ENCODE measurements at places on chromosomes 16 and 17.

DNA sequence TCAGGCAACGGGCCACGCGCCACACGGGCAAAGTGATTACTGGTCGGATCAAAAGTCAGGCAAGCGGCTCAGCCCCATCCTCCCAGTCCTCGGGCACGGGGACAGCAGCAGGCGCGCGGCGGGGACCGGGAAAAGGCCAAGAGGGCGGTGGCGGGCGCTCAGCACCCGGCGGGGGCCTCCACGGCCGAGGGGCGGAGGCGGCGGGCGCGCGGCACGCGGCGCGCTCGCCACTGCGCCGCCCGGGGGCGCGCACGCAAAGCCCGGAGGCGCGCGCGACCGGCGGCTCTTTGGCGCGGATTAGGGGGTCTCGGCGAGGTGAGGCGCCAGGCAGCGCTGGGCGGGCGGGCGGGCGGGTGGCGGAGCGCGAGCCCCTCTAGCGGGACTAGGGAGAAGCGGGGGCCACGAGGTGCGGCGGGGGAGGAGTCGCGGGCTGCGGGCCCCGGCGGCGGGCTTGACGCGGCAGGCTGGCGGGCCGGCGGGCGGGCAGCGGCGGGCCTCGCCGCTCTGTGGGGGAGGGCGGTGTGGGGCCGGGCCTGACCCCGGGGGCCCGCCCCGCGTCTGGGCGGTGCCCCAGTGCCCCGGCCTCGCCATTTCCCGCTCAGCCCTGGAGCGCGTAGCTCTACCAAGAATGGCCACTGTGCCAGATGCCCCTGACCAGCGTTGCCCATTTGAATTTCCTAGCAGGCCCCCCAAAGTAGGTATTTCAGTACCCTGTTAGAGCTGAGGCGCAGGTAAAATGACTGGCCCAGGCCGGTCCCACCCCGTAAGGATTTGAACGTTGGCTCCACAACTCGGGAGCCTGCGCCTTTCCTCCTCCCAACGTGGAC lies at the start of the genes ACACA and TADA2A:
Gene ACACA, minus strand, starts transcription at position 202 of the 827 bp plus-strand sequence. CDS start 537 bp downstream, outside the sequence.
Gene TADA2A, plus strand, starts transcription at position 252 of the 827 bp plus-strand sequence. CDS start 4,480 bp downstream, outside the sequence.
- peak; percentile 61 for DNase-seq

GRCh38 chr17:77783991-77784820 lies 174.3 kb upstream of the TNRC6C start:
- peak; percentile 32 for DNase-seq

GRCh38 chr16:2959206-2959605 lies 4.9 kb upstream of the KREMEN2 start:
- DNase-seq, result no peak

DNA sequence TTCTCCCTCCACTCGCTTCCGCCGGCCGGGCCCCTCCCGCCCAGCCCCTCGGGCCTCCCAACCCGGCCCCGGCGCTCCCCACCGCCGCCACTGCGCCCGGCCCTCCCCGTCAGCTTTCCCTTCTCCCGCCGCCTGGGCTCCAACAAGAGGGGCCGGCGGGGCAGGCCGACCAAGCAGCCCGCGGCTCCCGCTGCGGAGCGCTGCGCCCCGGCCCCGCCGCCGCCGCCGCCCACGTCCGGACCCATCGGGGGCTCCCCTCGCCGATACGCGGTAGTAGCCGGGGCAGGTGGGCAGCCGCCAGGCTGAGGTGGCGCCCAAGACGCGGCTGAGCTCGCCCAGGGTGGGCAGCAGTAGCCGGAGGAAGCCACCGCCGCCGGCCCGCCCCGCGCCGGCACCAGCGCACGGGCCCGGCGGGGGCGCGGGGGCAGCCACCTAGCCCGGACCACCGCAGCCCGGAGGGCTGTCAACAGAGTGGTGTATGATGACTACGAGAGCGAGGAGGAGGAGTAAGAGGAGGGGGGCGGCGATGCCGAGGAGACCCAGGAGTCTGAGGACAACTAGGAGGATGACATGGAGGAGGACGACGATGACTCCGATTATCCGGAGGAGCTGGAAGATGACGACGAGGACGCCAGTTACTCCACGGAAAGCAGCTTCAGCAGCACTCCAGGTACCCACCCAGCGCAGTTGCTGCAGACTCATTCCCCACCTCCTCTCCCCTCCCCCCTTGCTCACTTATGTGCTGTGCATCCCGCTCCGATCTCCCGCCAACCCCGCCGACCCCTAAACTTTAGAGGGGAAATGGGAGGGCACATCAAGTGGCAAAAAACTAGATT lies 498 bp downstream of the LRRC37B start:
- peak; percentile 32 for DNase-seq

- DNase-seq, result no peak
These were observed 839.6 kb upstream of the GOT2 start for GRCh38 chr16:59573528-59574271.

- no peak for DNase-seq
These were observed 2.8 kb downstream of the HAS3 start for GRCh38 chr16:69108064-69108904.

DNA sequence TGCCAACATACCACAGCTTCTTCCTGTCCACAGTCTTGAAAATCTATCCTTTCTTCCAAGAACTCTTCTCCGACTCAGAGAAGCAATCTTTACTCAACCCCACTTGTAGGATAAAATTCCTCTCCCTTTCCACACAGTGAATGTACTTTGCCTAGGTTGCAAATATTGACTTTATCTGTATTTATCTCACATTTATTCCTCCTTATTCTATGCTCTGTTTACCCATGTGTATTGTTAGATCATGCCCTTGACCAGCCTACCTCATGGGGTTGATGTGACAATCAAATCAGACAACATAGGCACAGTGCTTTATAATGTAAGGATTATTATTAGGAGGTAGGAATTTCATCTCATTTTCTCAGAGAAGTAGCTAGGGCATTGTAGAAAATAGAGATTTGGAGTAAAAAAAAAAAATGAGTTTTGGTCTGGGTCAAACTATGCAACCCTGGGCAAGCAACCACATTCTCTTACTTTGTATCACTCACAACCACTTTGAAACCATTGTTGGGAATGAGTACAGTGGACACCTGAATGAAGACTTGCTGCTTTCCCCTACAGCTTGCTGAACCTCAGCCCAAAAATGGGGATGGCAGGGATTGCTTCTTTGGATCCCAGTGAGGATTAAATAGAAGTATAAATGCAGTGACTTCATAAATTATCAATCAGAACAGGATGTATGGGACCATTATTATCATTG lies 9.1 kb upstream of the SLC35B1 start:
- no peak for DNase-seq

DNA sequence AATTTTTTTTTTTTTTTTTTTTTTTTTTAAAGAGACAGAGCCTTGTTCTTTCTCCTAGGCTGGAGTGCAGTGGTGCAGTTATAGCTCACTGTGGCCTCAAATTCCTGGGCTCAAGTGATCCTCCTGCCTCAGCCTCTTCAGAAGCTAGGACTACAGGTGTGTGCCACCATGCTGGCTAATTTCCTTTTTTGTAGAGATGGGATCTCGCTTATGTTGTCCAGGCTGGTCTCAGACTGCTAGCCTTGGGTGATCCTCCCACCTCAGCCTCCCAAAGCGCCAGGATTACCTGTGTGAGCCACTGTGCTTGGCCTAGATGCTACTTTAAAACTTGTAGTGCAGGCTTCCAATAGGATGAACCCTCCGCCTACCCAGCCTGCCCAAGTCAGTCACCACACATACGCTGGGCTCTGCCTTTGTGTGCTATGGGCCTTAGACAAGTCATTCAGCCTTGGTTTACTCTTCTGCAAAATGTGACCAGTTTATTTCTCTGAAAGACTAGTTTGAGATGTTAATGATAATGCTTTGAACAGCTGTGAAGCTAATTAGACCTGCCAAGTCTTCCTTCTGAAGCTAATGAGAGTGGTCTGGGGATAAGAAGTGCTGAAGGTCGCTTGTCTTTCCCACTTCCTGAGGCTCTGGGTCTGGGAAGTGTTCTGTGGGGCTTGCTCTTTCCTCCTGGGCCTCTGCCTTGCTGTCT lies 5.2 kb downstream of the GPT2 start:
- no peak for DNase-seq

Data from stimulated activated CD4-positive, alpha-beta T cell treated with anti-CD3 and anti-CD28 coated beads, Interleukin-4, amount 100 ng/mL, for 48 hours (primary cell).